M059J (cell line): ENCODE measurements at places on chromosomes 1 and 21. TPM values are rescaled to one million over a fixed set of nuclear protein-coding genes. Genes with fewer than 3 reads are reported as not detected.

DNA sequence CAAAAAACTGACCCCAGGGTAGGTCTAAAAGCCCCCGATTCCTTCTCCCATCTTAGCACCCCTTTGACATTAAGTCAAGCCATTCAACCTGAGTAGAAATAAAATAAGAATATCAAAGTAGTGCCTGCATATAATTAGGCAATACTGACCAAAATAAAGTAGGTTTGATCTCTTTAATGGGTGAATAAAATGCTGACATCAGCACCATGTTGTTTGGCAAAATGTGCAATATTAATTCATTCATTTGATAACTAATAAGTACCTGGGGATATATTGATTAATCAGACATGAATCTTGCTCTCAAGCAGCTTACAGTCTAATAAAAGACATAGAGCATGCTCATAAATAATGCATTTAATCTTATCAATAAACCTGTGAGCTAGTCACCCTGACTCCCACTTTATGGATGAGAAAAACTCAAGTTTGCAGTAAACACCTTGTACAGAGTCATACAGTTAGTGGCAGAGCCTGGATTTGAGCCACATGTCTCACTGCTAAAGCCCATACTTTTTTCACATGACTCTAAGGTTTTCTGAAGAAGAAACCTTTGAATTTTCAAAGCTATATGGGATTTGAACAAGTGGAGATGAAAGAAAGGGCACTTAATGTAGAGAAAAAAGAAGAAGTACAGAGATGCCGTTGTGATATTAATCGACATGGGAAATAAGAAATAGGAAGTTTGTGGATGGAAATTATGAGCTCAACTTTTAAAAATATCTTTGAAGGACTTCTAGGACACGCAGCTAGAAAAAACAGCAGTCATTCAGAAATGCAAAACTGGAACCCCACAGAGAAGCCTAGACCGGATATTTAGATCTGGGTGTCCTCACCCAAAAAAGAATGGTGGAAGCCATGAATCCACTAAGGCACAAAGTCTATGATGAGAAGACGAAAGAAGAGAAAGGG lies 183.9 kb downstream of the TOMM20 start:
- no peak for DNase-seq

The TMEM269 gene
- 0.02 TPM in 1 of 2 replicates, not detected in the other for total RNA-seq

- DNase-seq: peak; percentile 56
Measured at GRCh38 chr1:93908394-93909145, 660 bp downstream of the GCLM start.

GRCh38 chr1:16211824-16212223 lies 628 bp downstream of the ARHGEF19 start:
- DNase-seq: no peak

DNA sequence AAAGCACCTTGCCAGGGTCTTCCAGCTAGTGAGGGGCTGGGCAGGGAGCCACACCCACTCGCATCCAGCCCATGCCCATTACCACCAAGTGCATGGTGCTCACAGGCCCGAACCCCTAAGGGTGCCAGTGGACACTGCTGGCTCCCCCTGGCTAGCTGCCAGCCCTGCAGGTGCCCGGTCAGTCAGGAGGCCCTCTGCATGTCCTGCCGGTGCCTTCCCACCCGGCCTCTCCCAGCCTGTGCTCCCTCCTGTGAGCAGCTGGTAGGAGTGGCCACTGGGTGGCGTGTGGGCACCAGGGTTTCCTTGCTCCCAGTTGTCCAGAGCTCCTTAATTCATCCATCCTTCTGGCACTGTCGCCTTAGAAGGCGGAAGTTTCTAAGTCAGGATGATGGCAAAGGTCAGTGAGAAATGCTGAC lies 33.4 kb downstream of the QSOX1 start:
- peak; percentile 64 for DNase-seq

The CFH gene
- total RNA-seq: 58.0 and 76.5 TPM in 2 replicates

The ADGRL4 gene
- not detected in 2 replicates for total RNA-seq

- DNase-seq: no peak
Measured at GRCh38 chr1:102853701-102854187, 254.6 kb downstream of the COL11A1 start.

- DNase-seq: no peak
Measured at GRCh38 chr1:38059635-38060250, 13.2 kb upstream of the POU3F1 start.
